ENCODE measurements at places on chromosomes 3 and 15.

- no peak for DNase-seq
Observed at GRCh38 chr3:157151151-157151550, 8.8 kb downstream of the CCNL1 start.

DNA sequence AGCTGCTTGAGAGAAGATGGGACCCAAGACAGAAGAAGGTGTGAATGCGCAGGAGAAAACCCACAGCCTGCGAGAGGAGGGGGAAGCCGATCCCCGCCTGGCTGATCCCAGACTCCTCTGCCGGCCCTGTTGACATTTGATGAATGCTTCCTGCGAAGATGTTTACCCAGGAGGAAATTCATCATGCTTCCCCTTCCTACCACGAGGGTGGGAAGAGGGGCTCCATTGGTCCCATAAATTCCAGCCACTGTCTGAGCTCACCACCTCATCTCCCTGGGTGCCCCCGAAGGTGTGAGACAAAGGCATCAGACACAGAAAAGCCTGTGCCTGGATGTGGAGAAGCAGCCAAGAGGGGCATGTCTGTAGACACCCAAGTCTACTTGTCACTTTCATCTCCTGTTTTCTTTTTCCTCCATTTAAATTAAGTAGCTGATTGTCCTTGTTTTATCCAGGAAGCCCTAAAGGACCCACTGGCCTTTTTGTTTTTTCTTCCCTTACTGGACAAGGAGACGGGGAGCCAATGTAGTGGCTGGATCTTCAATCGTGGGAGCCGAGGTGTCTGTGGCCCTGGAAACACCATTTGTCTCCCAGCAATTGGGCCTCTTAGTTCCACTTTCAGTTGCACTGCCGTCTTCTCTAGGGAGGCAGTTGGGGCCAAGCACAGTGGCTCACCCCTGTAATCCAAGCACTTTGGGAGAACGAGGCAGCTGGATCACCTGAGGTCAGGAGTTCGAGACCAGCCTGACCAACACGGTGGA, 95.3 kb upstream of the HES1 start:
- no peak for DNase-seq

DNA sequence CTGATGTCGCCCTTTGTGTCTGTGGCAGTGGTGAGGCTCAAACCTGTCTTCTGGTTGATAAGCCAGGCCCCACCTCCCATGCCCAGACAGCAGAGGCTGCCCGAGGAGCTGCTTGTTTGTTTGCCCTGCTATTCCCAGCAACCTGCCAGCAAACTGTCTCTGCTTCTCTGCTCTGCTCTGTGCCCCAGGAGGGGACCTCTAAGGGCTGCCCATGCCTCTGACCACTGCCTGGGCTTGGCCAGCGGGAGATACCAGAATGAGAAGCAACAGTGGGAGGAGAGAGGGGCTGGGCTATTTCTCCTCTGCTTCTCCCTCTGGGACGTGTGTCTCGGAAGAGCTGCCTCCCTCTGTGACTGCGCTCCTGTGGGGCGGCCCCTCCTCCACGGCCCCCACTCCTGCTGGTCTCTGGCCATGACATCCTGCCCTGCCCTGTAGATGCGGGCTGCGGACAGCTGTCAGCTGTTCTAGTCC, 213.1 kb downstream of the RPLP1 start:
- DNase-seq, result no peak

DNA sequence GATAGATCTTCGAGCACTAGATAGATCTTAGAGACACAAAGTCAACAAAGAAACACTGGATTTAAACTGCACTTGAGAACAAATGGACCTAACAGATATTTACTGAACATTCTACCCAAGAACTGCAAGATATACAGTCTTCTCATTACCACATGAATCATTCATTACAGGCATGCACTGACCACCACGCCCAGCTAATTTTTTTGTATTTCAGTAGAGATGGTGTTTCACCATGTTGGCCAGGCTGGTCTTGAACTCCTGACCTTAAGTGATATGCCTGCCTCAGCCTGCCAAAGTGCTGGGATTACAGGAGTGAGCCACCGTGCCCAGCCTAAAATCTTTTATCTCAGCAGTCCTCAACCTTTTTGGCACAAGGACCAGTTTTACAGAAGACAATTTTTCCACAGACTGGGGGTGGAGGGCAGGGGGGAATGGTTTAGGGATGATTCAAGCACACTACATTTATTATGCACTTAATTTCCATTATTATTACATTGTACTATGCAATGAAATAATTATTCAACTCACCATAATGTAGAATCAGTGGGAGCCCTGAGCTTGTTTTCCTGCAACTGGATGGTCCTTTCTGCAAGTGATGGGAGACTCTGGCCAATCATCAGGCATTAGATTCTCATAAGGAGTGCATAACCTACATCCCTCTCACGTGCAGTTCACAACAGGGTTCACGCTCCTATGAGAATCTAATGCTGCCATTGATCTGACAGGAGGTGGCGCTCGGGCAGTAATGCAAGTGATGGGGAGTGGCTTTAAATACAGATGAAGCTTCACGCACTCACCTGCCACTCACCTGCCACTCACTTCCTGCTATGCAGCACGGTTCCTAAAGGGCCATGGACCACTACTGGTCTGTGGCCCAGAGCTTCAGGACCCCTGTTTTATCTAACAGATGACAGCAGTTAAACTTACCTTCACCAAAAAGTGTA, 21.7 kb downstream of the CSNK1G1 start:
- no peak for DNase-seq

DNA sequence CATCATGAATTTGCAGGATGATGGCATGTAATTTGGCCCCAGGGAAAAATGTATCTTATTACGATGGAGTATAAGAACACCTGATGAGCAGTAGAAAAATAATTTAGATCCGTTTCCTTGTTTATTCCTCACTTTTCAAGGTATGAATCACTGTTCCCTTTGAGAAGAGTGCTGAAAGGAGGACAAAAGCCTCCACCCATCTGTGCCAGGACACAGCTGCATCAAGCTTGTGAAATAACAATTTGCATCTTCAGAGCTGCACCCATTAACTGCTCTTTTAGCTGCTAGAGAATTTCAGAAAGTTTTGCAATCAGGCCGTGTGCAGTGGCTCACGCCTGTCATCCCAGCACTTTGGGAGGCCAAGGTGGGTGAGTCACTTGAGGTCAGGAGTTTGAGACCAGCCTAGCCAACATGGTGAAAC, 9.6 kb downstream of the CLDND1 start:
- no peak for DNase-seq

- no peak for DNase-seq
Observed at GRCh38 chr3:45366290-45366689, 22.1 kb upstream of the LARS2 start.

- no peak for DNase-seq
Observed at GRCh38 chr15:76024021-76024768, 12.0 kb upstream of the NRG4 start.

- DNase-seq, result no peak
Observed at GRCh38 chr15:29596266-29596665, 226.0 kb downstream of the TJP1 start.

DNA sequence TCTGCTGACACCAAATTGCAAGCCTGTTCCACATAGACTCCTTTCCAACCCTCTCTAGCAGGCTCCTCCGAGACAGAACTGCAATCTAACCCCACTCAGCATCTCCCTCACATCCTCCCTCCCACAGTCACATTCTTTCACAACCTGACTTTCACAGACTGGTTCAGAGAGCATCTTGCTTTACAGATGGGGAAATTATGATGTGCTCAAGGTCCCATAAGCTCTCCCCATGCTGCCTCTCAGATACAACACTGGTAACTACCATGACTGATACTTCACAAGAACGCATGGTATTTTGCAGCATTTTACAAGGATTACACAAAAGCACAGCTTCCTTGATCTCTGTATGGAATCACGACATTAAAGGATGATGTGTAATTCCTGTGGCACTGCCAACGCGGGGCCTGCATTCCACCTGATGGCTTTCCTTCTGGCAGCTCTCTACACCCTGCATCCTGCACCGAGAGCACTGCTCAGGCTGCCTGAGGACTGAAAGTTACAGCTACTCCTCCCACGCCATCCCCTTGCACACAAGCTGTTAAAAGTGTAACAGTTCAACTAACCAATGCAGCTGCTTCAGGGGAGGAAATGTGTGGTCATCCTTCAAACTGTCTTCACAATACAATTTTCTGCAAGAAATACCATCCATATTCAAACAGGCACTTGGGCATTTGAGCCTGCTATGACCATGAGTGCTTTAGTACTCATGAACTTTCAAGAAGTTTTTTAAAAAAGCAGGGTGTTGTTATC, 27.6 kb downstream of the TBC1D2B start:
- peak; percentile 55 for DNase-seq

DNA sequence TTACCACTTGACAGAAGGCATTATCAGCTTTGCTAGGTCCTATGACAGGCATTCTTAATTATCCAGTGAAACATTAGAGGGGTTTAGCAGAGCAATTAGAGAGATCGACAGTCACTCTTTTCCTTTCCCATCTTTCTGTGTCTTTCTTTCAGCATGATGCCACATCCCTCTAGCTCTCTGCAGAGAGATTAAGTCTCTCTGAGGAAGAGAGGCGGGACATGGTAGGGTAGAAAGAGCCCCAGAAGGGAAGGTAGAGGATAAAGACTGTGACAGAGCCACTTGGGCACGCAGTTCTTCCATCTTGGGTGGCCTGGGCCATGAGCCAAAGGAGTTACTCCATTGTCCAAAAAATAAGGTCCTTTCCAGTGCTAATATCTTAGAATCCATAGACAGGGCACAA, 55.8 kb downstream of the HHLA2 start:
- DNase-seq, result no peak

DNA sequence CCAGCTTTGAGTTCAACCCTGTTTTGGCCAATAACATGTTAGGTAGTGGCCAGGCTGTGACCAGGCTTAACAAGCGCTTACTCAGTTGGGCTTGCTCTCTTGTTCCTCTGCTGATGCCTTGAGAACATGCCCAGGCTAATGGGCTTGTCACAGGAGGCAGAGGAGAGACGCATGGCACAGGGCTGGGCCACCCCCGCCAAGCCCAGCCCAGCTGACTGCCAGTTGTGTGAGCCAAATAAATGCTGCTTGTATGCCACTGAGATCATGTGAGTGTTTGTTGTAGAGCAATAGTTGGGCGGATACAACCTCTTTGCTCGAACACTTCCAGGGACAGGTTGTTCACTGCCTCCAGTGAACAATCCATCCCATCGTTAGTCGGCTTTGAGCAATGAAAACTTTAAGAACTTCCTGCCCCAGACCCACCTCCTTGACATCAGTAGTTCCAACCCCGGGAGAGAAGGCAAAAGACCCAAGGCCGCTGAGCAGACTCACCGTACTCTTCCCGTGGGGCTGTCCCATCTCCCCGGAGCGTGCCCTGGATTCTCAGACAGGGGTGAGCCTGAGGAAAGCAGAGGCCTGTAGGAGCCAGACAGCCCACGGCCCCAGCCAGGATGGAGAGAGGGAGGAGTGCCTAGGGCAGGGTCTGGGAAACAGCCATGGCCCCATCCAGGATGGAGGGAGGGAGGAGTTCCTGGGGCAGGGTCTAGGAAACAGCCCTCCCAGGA, 4.1 kb downstream of the PLA2G4F start:
- DNase-seq, result no peak

- no peak for DNase-seq
Observed at GRCh38 chr3:100634493-100635272, 25.3 kb downstream of the ADGRG7 start.

- DNase-seq, result no peak
Observed at GRCh38 chr15:60901647-60902046, 327.5 kb downstream of the RORA start.

GRCh38 chr15:39888243-39888642, 31.8 kb downstream of the GPR176 start:
- DNase-seq, result no peak

GRCh38 chr3:57966829-57967228, 41.4 kb upstream of the FLNB start:
- DNase-seq, result no peak

DNA sequence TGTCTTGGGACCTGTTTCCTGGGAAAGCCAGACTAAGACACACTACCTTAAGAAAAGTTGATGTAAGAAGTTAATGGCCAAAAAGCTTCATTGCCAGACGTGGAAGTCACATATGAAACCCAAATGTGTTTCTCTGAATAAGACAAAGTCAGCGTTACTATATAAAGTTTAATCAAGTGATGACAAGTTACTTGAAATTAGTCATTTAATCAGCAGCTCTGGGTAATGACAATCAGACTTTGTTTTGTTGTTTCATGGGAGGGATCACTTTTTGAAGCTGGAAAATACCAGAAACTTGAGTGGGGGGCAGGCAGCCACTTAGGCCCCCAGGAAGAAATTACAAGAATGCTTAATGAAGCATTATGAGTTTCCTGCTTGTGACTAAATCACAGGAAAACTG, 218.6 kb downstream of the PTPRG start:
- no peak for DNase-seq

DNA sequence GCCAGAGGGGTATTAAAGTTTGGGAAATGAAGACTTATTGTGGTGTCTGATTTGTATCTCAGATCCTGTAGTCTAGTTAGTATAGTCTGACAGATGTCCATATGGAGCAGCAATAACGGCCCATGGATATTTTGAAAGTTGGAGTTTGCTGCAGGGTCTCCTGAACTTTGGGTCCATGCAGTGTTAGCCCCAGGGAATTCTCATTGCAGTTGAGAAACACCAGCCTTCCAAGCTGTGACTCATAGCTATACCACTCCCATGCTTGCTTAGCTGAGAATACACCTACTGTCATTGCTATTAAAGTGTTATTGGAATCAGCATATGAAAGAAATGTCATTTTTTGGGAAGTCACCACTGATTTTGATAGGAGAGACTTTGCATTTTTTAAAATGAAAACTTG, 29.2 kb downstream of the TMOD2 start:
- DNase-seq, result no peak

DNA sequence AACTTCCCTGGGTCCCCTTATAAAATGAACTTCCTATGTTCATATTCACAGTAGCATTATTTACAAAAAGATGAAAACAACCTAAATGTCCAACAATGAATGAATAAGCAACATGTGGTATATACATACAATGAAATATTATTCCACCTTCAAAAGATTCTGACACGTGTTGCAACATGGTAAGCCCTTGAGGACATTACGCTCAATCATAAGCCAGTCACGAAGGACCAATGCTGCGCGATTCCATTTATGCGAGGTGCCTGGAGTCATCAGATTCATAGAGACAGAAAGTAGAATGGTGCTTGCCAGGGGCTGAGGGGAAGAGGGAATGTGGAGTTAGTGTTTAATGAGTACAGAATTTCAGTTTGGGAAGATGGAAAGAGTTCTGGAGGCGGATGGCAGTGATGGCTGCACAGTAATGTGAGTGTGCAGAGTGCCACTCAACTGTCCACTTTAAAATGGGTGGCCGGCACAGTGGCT, 88.8 kb upstream of the ALDH1A3 start:
- no peak for DNase-seq

DNA sequence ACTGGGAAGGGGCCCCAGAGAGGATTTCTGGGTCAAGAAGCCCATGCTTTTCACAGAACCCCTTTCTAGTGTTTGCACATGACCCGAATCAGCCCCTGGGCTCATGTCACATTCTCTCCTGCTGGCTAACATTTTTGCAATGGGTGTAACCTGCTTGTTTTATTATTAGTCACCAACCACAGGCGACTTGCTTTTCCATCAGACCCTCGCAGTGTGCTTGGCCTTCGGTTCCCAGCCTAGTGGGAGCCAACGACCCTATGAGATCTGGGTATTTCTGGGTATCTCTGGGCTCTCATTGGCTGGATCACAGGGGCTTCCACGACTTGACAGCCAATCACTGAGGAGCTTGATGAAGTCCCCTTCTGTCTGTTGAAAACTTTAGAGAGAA, 11.0 kb upstream of the FBLN2 start:
- DNase-seq, result no peak
